ENCODE measurements at places on chromosomes 1 and 21. TPM values are rescaled to one million over a fixed set of nuclear protein-coding genes. Genes with fewer than 3 reads are reported as not detected.

GRCh38 chr1:147109041-147109440 lies 63.2 kb downstream of the PRKAB2 start:
- no peak for DNase-seq

DNA sequence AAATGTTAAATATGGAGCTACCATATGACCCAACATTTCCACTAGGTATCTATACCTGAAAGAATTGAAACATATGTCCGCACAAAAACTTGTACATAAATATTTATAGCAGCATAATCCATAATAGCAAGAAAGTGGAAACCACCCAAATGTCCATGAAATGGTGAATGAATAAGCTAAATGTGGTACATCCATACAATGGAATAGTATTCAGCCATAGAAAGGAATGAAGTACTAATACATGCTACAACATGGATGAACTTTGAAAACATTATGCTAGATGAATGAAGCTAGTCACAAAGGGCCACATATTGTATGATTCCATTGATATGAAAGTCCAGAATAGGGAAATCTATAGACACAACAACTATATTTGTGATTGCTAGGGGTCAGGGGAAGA lies 20.0 kb upstream of the BLACAT1 start:
- DNase-seq, result no peak

- DNase-seq, result no peak
These were observed 296.9 kb upstream of the RUNX1 start for GRCh38 chr21:35345954-35346353.

DNA sequence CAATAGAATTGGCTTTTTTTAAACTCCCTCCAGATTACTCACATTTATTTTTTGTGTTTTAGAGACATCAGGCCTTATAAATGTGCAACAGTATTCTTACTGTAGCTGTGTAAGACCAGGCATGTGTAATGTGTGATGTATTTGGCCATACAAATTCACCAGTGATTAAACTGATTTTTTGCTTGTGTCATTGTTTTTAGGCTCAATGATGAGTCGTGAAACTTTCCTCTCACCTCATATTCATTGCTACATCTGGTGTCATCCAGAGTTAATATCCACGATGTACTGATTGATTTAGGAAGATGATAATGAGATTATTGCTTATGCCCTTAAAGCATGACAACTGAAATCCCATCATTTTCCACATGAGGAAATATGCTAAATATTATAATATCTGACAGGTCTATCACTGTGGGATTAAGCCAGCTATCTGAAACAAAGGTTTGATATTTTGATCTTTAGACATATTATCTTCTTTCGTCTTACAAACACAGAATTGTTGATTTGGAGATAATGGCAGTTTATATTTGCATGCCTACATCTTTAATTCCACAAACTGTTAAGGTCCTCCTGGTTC lies 487.9 kb downstream of the PTBP2 start:
- DNase-seq, result no peak

GBP2 gene
- 281 TPM for total RNA-seq

GBP1 gene
- total RNA-seq, result 141 TPM

GRIK3 gene
- not detected for total RNA-seq

DNA sequence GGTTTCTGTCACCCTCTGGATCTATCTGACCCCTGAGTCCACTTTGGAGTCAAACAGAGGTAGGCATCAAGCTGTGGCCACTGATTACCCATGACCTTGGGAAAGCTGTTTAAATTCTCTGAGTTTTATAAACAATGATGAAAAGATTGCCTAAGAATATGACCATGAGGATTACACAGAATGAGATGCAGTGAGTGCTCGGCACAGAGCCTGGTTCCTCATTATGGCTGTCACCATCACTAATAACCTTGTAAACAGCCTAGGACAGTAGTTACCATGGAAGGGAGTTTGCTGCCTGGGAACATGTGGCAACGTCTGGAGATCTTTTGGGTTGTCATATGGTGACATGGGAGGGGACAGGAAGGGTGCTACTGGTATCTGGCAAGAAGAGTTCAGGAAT lies 248.3 kb upstream of the KAZN start:
- no peak for DNase-seq

- no peak for DNase-seq
These were observed 3.6 kb upstream of the PLEKHG5 start for GRCh38 chr1:6495041-6495441.

DNA sequence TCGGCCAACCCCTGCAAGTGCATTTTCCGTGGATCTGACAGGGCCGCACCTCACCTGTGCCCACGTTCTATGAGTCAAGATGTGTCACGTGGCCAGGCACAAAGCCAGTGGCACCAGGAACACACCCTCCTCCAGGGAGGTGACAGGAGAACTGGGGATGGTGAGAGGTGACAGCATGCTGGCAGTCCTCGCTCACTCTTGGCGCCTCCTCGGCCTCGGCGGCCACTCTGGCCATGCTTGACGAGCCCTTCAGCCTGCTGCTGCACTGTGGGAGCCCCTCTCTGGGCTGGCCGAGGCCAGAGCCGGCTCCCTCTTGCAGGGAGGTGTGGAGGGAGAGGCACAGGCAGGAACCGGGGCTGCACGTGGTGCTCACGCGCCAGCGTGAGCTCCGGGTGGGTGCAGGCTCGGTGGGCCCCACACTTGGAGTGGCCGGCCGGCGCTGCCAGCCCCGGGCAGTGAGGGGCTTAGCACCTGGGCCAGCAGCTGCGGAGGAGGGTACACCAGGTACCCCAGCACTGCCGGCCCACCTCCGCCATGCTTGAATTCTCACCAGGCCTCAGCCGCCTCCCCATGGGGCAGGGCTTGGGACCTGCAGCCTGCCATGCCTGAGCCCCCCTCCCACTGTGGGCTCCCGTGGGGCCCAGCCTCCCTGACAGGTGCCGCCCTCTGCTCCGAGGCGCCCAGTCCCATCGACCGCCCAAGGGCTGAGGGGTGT lies 11.6 kb upstream of the TTC34 start:
- DNase-seq, result no peak

FCRL2 gene
- not detected for total RNA-seq

DNA sequence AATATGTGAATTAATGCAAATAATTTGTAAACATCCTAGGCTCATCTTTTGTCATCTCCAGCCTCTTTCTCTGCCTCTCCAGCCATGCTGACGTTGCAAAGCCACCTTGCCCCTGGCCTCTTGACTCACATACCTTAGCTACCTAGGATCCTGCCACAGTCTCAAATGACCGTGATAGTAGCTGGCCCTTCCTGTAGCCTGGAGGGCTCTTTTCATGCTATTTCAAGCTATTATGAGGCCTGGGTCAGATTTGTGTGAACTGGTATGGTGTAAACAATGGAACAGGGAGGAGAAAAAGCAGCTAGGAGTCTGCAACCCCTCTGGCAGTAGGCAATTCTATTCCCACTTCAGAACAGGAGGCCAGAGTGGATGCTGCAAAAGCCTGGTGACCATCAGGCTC lies 337.7 kb downstream of the DISC1 start:
- DNase-seq, result no peak

GRCh38 chr21:35491920-35492678 lies 443.0 kb upstream of the RUNX1 start:
- no peak for DNase-seq

- no peak for DNase-seq
These were observed 17.1 kb downstream of the DNASE2B start for GRCh38 chr1:84415396-84415795.

RYR2 gene
- 0.05 TPM for total RNA-seq

GRCh38 chr1:53672243-53672642 lies 66.7 kb downstream of the GLIS1 start:
- DNase-seq, result no peak

Measured in activated CD4-positive, alpha-beta memory T cell treated with anti-CD3 and anti-CD28 coated beads, Interleukin-2, amount 10 ng/mL, durations not matched to agents 7 days and 5 days (primary cell).